A549 treated with AZD2906 at 1 μM for 4 hours (cell line): ENCODE measurements at places on chromosomes 4 and X. TPM values are rescaled to one million over a fixed set of nuclear protein-coding genes. Genes with fewer than 3 reads are reported as not detected.

The UGT2A1 gene
- total RNA-seq: not detected in 5 replicates

The SPATA18 gene
- total RNA-seq: 3.9 to 4.5 TPM (median 4.3 TPM) in 5 replicates

The LRIT3 gene
- total RNA-seq: 0.02 to 0.06 TPM (median 0.02 TPM) in 4 of 5 replicates, not detected in the other

The CSAG1 gene
- total RNA-seq: 0.18 to 0.46 TPM (median 0.24 TPM) in 5 replicates

The PDLIM3 gene
- 0.10 to 0.26 TPM (median 0.16 TPM) in 5 replicates for total RNA-seq

The CT47B1 gene
- not detected in 5 replicates for total RNA-seq

The BMPR1B gene
- total RNA-seq: 4.3 to 8.1 TPM (median 5.9 TPM) in 5 replicates

The PASD1 gene
- not detected in 5 replicates for total RNA-seq

The ODAM gene
- total RNA-seq: not detected in 5 replicates

The CTAG1A gene
- total RNA-seq: not detected in 5 replicates

The PAGE5 gene
- total RNA-seq: not detected in 5 replicates
